ENCODE measurements at places on chromosomes 6 and 20.
A peak's percentile ranks its signal among the peaks of the same experiment; 100 is the strongest.

GRCh38 chr20:38092260-38092857, 58.8 kb downstream of the RPRD1B start:
- DNase-seq = no peak

DNA sequence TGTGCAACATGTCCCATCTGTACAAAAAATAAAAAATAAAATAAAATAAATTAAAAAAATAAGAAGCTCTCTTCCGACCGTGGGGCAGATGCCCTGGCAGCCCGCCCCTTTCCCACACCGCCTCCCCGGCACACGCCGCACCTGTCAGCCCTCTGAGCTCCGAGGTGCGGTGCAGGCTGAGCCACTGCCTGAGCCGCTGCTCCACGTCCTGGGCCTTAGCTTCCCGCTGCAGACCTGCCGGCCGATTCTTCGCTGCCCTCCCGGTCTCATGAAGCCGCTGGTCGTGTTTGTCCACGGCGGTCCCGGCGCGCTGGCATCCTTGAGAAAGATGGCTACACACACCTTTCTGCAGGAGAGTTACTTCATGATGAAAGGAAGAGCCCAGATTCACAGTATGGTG, 10.7 kb upstream of the CLPSL2 start:
- no peak for DNase-seq

GRCh38 chr6:105484238-105485161, 81.6 kb upstream of the PREP start:
- DNase-seq = peak; percentile 72

DNA sequence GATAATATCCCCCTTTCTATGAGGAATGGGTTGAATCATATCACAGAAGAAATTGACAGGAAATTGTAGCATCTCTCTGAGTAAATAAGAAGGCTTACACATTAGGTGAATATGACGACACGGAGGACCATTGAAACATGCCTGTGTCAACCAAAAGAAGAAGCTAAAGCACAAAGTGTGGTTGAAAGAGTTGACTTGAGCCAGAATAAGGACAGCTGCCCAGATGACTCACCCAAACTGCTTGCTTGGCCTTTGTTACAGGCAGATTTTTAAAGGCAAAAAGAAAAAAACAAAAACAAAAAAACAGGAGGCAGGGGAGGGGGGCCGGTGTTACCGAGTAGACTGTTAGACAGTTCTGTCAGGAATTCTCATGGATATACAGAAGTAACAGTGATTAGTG, 129.8 kb upstream of the EDN1 start:
- no peak for DNase-seq

DNA sequence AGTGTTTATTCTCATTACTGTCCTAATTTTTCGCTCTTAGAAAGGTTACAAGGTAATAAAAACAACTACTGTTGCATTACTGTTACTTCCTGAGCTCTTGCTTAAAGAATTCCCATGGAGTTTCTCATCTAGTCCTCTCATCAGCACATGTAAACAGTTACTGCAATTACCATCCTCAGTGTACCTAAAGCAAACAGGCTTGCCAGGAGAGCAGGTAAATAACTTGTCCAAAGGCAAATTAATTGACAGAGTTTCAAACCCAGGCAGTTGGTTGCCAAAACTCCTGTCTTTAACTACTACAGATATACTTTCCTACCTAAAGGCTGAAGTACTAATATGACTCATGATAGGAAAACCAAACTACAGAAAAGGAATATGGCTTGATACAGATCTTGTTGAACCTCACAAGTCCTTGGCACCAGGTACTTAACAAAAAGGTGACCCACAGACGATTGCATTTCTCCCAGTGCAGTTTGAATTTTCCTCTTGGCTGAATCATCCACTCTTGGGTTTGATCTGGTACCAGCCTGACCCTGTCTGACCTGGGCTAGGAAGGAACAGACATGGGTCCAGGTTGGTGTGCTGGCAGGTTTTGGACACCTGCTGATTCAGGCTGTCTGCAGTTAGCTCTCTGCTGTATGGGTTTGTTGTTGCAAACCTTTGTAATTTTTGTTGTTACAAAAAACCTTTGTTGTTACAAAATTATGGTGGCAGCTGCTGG, 153.0 kb downstream of the CFAP61 start:
- DNase-seq = no peak

DNA sequence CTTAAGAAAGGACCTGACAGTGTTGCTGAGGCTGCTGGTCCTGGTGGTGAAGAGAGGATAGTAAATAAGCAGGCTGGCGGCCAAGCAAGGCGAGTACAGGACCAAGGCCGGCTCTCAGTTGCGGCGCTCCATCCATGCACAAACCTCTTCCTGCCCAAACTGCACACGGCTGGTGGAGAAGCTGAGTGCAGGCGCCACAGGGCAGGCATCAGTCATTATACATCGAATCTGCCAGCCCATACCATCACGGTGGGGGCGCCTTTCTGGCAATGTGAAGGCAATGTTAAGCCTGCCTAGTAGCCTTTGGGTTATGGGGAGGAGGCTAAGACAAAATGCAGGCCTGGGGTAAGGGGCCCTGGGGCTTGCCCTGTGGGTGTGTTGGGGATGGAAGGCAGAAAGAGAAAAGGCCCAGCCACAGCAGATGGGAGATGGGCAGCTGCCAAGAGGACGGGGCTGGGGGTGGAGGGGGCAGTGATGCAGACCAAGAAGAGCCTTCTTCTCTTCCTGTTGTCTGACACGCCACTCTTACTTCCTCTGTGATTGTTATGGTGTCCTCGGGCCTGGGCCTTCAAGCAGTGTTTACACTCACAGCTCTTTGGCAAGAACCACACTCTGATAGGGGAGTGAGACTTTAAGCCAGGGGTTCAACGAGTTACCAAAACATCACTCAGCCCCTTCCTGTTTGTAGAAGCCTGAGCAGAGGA, 20.3 kb upstream of the KCNK16 start:
- no peak for DNase-seq

DNA sequence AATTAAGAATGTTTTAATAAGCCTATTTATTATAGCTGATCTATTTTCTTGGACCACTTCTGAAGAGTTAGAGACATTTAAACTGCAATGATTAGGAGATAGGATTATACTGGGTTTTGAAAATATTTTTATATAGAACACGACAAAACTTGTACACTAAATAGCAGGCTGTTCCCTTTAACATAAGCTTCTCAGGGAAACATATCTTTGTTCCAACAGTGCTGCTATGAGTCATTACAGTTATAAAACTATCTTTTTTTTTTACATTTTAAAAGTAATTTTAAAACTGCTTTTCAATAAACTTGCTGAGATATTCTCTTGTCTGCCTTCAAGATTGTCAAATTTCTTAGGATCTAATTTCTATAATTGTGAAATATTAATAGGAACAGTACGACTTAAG, 389.1 kb downstream of the ARHGAP18 start:
- DNase-seq = no peak
